ENCODE measurements at places on chromosomes 4 and X.

DNA sequence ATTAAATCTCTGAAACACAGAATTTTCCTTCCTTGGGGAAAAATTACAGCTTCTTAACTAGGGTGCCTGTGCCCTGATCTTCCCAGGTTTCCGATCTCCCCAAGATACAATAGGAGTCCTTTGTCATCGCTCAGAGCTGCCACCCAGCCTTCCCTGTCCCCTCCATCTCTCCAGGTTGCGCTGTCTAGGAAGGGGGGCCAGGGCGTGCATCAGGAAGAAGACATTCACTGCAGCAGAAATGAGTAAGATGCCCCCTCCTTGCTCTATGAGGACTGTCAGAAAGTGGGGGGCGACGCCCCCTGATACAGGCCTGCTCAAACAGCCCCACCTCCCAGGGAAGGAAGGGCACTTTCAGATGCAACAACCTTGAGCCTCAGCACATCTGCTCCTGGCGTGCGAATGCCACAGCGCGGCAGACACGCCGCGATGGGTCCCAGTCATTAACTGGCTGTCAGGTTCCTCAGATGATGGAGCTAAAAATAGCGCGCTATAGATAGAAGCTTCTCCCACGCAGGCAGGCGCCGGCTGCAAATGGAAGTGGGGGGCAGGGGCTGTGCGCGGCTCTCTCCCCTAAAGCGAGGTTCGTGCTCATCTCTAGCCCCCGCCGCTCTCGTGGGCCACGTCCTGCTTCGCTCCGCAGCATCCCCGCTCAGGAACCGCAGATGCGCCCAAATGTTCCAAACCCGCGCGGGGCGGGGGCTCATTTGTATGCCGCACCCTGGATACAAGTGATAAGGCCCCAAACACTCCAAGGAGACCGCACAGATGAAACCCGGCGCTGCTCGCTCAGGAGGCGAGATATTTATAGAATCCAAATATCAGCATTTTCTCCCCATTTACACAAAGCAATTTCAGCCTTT lies 57.6 kb upstream of the LGI2 start:
- DNase-seq, result no peak

DNA sequence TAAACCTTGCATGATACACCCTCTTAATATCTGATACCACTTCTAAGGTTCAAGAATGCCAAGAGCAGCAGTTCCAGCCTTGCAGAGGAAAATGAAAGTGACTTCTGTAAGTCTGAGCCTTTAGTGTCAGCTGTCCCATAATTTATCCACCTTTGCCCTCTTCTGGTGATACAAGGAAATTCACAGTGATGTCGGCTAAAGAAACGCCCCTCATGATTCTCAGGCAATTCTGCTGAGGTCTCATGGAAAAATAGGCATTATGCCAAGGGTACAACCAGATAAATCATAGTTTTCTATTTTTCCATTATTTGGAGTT lies 172.2 kb upstream of the CXCL13 start:
- DNase-seq, result peak; percentile 56

DNA sequence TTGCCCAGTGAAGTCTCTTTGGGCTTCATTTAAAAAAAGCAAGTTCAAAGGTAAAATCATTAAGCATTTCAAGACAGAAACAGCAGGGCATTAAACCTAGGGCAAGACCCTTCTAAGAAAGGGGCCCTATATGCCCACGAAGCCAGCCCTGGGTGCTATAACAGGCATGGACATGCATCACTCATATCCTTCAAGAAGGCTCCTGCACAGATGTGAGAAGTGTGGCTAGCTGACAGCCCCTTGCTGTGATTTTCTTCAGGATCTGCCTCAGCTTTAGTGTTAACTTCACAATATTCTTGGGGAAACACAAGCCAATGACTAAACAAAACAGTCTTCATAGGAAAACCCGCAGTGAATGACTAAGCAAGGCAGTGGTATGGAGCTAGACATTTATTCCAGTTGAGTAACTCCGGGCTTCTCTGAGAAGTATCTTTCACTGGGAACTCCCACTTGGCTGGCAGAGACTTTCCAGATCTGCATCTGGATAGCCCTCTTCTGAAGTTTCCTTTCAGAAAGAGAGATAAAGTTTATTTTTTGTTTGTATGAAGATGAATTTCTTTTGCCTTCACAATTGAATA lies 11.9 kb upstream of the MAOA start:
- no peak for DNase-seq

GRCh38 chrX:19616959-19617358 lies 101.7 kb upstream of the MAP3K15 start:
- DNase-seq, result peak; percentile 23

DNA sequence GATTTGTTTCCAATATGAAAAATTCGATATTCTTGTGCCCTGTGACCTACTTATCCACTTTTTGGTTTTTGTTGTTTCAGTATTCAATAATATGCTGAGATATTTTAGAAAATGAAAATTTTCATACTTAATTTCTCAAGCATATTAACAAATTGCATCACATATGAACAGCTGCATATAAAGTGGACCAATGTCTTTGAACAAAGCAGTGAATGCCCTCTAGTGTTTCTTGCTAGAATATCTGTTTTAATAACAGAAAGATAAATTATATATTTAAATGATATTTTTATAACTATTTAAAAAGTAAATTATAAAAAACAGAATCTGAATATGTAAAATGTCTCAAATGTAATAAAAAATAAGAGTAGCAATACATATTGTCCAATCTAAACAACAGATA lies 31.7 kb upstream of the INTU start:
- peak; percentile 23 for DNase-seq

DNA sequence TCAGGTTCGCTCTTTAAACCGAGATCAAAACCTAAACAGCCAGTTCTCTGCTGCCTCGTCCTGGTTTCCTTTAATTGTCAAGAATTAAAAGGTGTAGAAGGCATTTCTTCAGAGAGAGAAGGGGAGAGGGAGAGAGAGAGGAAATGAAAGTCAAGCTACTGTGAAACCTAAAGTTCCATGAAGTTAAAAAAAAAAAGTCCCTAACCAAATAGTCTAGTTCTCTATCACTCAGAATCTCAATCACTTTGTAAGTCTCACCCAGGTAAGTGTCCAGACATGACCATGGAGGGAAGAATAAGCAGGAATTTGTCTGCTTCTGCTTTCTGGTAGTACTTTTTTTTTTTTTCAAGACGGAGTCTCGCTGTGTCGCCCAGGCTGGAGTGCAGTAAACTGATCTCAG lies 18.8 kb upstream of the SMIM14 start:
- no peak for DNase-seq

DNA sequence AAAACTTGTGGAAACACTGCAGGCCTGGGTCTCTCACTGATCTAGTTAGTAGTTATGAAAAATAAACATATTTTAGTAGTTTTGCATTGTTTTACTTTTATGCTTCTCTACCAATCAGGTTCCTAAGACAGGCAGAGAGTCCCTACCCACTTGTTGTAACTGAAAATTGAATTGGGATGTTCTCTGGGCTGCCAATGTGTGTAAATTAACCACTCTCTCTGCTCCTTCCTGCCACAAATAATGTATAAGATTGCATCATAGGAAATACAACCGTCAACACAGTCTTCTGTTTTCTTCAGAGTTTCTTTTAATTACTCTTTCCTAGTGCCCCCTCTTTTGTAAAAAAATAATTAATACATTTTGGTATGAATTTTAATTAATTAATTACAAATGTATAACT lies 677.3 kb downstream of the FSTL5 start:
- DNase-seq, result no peak

DNA sequence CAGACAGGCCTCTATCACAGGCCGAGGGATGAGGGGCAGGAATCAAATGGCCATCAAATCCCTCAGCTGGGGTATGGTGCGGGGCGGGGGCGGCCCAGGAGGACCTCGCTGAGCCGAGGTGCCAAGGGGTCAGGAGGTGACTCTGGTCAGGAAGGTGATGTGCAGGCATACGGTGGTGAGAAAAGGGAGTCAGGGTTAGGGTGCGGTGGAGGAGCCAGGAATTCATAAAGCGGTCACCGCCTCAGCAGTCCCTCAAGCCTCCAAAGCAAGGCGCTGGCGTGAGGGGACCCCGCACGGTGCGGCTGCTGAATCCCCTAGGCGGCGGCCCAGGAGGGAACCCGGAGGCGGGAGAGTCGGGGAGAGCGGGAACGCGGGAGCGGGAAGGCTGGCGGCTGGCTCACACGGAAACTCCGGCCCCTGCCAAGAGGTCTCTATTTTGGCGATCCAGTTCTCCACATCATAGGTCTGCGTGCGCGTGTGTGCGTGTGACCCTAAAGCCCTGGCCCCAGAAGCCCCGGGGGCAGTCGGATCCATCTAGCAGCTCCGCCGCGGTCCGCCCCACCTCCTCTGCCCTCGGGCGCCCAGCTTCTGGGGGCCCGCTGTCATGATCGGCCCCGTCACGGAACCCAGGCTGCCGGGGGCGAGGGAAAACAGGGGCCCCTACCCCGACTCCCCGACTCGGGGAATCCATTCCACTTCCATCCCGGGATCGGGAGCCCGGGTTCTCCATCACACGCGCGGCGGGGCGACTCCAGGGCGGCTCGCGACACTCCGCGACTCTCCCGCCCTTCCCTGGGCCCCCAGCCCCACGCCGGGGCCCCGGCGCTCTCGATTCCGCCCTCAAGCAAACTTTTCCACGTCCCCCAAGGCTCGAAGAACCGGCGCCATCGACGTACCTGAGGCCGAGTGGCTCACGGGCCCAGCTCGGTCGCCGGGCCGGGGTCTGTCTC lies 593 bp downstream of the ELF4 start:
- no peak for DNase-seq

DNA sequence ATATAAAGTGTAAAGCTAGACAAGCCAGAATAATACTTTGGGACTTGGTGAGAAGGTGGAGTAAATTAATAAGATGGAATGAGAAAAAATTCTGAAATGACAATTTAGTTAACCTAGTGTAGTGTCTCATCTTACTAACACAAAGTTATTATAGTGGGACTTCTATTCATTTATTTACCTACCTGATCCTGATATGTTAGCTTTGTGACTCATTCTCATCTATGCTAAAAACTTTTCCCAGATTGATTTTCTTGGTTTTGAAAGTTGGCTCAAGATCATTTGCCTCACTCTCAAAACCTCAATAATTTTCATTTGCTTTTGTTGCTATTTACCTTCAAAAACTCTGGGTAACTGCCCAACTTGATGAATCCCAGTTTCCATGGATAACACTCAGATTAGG lies 698.6 kb downstream of the SH3BGRL start:
- DNase-seq, result no peak
